BJ (cell line): ENCODE measurements at places on chromosomes 16 and 17.
A peak's percentile ranks its signal among the peaks of the same experiment; 100 is the strongest.

DNA sequence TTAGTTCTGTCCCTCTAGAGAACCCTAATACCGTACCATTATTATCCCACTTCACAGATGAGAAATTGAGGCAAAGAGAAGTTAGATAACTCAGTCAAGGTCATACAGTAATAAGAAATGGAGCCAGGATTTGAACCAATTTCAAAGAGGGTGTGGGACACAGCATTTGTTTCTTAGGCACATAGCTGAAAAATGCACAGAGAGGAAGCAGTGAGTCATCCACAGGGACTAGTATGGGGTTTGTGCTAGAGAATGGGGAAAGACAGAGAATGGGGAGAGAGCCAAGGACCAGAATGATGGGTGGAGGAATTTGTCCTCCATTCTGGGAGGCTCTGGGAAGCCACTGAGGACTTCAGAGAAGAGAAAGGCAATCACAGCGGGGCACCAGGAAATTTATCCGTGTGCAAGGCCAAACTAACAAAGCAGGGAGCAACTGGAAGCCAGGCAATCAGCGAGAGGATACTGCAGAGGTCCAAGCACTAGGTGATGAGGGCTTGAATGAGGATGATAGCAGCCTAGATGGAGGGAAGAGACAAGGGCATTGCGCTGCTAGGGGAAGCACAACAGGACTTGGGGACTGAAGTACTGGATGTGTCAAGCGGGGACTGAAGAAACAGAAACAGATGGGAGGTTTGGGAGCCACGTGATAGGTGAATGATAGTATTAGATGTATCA is 78.1 kb upstream of the ZFHX3 start:
- peak; percentile 31 for DNase-seq

- DNase-seq: no peak
Observed at GRCh38 chr17:19996086-19996485, 13.1 kb upstream of the SPECC1 start.

- no peak for DNase-seq
Observed at GRCh38 chr17:63546308-63547082, 3.8 kb upstream of the DCAF7 start.

- no peak for DNase-seq
Observed at GRCh38 chr16:27097800-27098230, 31.1 kb downstream of the C16orf82 start.

GRCh38 chr16:25014500-25015147 is 545 bp downstream of the ARHGAP17 start:
- no peak for DNase-seq

DNA sequence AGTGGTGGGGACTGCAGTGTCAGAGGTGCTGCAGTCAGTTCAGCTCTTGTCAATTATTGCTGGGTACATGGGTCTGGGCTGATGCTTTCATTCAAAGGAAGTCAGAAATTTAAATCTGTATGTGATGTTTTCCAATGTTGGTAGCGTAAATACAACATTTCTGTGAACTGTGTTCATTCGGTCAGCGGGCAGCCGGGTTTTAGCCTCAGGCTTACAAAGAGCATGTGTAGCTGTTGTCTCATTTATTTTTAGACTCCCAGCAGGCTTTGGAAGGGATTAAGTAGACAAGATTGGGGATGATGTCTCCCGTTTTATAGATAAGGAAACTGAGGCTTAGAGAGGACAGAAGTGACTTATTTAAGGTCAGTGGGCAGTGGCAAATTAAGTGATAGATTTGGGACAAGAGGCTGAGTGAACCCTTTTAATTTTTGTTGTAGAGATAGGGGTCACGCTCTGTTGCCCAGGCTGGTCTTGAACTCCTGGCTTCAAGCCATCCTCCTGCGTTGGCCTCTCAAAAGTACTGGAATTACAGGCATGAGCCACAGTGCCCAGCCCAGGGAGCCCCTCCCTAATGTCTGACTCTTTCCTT is 8.1 kb downstream of the AQP8 start:
- DNase-seq: no peak

- DNase-seq: peak; percentile 3
Observed at GRCh38 chr17:36149296-36149820, 27.1 kb downstream of the TBC1D3B start.

GRCh38 chr17:36152639-36153120 is 23.8 kb downstream of the TBC1D3B start:
- DNase-seq: no peak

DNA sequence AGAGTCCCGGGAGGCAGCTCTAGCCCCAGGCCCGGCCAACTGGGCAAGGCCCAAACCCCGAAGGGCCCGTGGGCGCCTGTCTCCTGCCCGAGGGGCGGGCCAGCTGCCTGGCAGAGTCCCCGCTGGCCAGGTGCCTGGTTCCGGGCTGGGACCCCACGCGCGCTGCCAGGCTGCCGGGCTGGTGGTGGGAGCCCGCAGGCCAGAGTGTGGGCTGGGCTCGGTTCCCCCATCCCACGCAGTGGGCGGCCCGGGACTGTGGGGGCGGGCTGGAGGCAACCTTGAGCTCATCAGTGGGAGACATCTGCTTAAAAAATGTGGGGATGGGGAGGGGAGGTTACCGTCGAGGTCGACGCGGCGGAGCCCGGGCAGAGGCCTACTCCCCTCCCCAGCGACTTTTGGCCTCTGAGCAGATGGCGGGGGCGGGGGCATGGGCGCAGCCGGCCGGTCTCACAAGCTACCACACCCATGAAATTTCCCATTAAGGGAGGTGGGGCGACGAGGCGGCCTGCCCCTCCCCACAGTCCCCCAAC is 176.4 kb upstream of the GSE1 start:
- no peak for DNase-seq

DNA sequence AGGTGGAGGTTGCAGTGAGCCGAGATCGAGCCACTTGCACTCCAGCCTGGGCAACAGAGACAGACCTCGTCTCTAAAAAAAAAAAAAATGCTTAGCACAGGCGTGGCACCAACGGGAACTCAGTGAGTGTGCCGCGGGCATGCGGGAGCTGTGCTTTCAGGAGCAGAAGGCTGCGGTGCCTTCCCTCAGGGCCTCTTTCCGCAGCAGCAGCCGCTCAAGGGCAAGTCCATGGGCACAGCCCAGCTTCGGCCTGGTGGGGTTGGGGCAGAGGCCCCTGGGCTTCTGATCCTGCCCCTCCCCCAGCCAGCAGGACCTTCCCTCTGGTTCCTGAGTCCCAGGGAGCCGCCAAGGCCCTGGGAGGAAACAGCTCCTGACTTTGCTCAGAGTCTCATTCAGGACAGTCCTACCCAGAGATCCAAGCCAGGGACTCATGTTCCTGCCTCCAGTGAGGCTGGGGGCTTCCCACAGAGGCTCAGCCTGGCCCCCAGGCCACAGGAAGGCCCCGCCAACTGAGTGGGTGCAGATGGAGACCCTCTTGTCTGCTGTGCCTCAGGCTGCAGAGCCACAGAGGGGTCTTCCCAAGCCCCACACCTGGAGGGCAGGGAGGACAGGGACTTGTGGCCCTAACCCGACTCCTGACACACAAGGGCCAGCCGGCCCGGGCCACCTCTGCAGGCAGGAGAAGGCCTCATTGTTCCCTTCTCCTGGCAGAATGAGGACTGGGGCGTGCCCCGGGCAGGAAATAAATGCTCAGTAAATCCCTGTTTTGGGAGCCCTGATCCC is 3.3 kb upstream of the ZG16B start:
- no peak for DNase-seq

DNA sequence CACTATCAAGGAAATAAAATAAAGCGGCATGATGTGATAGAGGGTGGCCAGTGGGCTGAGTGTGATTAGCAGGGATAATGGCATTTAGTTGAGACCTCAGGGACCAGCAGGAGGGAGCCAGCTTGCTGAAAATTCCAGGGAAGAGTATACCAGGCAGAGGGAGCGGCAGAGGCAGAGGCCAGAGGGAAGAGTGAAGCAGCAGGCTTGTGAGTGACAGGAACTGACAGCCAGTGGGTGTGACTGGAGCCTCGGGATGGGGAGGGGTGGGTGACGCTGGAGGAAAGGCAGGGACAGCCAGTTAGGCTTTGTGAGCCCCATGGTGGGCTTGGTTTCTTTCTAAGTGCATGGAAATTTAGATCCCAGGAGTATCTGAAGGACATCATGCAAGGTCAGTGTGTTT is 209.7 kb upstream of the CACNG3 start:
- DNase-seq: no peak

GRCh38 chr16:19225651-19226050 is 57.6 kb downstream of the SYT17 start:
- DNase-seq: no peak

GRCh38 chr17:31381165-31381668 is 10.3 kb upstream of the RAB11FIP4 start:
- no peak for DNase-seq

GRCh38 chr16:85330694-85331188 is 218.5 kb upstream of the CIBAR2 start:
- peak; percentile 44 for DNase-seq

DNA sequence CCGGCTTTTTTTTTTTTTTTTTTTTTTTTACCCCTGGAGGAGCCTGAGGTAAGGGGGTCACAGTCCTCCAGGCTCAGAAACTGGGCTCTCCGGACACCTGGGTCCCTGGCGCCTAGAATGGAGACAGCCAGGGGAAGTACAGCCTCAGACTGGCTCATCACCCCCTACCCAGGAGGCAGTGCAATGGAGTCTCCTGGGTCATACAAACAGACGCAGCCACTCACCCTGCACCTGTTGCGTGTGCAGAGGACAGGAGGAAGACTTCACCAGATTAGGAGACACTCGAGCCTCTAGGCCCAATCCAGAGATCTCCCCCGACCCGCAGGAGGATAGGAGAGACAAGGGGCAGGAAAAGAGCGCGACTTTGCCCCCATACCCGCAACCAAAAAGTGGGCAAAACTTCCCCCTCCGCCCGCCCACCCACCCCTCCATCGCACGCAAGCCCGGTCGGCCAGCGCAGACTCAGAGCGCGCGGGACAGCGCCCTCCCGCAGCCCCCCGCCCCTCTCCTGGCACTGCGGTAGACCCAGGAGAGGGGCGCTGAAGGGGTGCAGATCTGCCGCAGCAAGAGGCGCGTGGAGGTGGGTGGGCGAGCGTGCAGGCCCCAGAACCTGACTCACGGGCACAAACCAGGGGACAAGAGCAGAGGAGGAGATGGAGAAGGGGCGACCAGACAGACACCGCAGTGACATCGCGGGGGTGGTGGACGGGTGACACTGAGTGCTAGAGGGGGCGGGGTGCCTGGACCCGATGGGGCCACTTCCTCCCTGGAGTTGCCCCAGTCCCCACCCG is 900 bp downstream of the HAP1 start:
- no peak for DNase-seq

- DNase-seq: no peak
Observed at GRCh38 chr16:54505549-54506213, 219.1 kb upstream of the IRX3 start.

GRCh38 chr17:74452033-74452840 is 14.2 kb upstream of the CD300A start:
- no peak for DNase-seq

- DNase-seq: no peak
Observed at GRCh38 chr17:31296142-31296541, 897 bp downstream of the OMG start.

GRCh38 chr17:40178021-40178601 is 841 bp downstream of the RAPGEFL1 start:
- no peak for DNase-seq

DNA sequence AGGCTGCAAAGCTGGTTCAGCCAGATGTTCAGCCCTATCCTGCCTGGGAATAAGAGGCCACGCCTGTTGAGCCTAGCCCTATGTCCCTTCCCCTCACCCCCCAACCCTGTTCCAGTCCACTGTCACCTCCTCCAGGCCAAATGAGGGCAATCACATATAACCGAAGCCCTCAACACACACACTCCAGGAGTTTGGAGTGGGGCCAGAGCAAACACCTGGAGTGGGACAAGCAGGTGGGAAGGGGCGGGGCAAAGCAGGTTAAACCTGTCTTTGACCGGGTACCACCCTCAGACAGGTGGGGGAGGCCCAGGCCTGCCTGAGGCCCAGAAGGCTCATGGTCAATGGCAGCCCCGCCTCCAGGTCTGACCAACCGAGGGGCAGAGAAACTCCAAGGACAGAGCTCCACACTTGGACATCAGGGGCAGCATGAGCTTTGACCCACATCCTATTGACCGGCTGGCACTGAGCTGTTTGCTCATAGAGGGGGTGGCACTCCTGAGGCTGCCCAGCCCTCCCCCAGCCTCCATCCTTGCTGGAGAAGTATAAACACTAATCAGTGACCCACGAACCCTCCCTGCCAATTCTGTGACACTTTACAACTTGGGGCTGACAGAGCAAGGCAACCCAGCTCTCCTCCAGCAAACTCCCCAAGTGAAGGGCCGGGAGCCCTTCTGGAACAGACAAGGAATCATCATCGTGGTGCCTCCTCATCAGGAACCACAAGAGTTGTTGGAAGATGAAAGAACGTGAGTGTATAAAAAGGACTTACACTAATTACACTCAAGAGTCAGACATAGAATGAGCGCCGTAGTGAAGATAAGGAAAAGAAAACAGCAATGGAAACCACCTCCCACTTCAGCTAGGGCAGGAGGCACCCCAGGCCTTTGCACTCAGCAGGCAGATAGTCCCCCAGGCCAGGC is 1.5 kb downstream of the ESRP2 start:
- no peak for DNase-seq

GRCh38 chr16:66007717-66008116 is 358.8 kb upstream of the CDH5 start:
- peak; percentile 23 for DNase-seq

DNA sequence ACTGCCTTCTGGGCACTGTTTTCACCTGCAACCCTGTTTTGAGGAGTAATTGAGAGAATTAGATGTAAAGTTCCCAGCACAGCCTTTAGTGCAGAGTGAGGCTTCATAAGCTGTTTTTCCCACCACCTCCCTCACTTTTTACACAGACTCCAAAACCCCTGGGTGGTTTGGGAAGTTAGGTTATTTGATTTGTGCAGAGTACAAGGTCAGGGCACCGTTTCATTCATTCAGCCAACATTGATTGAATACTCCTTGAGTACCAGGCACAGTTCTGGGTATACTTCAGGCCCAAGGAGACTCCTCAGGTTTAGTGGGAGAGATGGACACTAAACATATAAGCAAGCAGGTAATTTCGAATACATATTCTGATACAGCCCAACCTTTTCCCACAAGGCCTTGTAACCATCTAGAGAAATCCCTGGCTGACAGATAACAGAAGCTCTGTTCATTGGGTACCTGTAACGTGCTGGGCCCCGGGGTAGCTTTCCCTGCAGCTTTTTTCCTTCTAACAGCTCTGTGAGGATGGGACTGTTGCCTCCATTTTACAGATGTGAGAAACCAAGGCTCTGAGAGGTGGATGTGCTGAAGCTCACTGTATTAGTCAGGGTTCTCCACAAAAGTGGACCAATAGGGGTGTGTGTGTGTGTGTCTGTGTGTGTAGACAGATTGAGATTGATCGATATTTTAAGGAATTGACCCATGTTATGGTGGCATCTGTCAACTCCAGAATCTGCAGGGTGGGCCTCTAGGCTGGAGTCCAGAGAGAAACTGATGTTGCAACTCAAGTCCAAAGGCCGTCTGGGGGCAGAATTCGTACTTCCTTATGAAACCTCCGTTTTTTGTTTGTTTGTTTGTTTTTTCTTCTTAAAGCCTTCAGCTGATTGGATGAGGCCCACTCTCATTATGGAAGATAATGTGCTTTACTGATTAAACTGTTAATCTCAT is 234.7 kb downstream of the SNX29 start:
- no peak for DNase-seq
